ENCODE measurements at places on chromosomes 4 and X. TPM values are rescaled to one million over a fixed set of nuclear protein-coding genes. Genes with fewer than 3 reads are reported as not detected.

VSIG1 gene
- not detected for total RNA-seq

GRCh38 chr4:85498068-85498733, 23.3 kb downstream of the ARHGAP24 start:
- peak; percentile 79 for DNase-seq

DNA sequence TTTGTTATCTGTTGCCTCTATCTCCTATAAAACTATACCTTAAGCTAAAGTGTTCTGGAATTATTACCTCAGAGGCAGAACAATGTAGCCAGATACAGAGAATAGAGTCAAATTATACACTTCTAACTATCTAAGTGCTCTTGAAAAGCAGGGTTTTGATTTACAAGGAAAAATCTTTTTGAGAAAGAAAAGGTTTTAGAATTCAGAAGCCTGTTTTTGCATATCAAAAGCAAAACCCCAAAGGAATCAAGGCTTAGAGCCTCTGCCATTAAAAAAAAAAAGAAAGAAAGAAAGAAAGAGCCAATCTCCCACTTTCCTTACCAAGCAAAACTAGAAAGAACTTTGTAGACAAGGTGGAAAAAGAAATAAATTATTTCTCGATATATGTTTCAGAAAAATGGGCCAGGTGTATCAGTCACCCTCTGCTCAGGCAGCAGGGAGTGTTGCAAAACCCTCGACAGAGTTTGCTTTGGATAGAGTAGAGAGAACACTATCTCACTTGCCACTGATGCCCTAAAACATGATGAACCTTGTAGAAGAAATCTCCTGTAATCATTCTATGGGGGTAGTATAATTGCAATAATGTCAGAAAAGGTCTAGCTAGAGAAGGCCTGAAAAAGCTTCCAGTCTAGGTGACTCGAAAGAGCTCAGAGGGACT, 318.3 kb downstream of the PCDH10 start:
- no peak for DNase-seq

GRCh38 chrX:38732866-38733265, 68.4 kb upstream of the MID1IP1 start:
- no peak for DNase-seq

DNA sequence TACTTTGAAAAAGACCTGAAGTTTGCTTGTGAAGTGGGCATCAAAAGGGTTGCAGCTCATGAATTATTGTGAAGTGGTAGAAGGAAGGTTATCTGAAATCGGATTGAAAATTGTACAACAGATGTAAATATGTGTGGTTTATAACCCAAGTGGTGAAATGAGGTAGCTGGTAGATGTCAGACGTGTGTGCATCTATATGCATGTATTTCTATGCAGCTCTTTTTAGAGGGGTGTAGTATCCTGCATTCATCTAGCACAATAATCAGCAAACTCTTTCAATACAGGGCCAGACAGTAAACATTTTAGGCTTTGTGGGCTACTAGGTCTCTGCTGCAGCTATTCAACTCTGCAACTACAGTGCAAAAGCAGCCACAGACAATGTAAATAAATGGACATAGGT, 9.4 kb downstream of the ATRX start:
- DNase-seq, result no peak

- peak; percentile 55 for DNase-seq
These were observed 49.0 kb downstream of the DDX3X start for GRCh38 chrX:41382714-41383645.

ADH1B gene
- 0.43 TPM for total RNA-seq

DNA sequence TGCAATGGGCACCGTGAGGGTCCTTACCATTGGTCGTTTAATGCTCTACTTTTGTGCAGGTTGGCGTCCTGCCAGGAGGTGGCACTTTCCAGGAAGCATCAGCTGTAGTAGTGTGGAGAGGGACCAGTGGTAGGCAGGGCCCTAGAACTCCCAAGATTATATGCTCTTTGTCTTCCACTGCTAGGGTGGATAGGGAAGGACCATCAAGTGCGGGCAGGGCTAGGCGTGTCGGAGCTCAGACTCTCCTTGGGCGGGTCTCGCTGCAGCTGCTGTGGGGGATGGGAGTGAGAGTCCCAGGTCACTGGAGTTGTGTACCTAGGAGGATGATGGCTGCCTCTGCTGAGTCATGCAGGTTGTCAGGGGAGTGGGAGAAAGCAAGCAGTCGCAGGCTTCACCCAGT, 134.7 kb downstream of the KLF8 start:
- DNase-seq, result no peak

GRCh38 chr4:26218677-26219605, 101.9 kb upstream of the RBPJ start:
- no peak for DNase-seq

SOX3 gene
- total RNA-seq, result not detected

SERTM2 gene
- 1.3 TPM for total RNA-seq

DNA sequence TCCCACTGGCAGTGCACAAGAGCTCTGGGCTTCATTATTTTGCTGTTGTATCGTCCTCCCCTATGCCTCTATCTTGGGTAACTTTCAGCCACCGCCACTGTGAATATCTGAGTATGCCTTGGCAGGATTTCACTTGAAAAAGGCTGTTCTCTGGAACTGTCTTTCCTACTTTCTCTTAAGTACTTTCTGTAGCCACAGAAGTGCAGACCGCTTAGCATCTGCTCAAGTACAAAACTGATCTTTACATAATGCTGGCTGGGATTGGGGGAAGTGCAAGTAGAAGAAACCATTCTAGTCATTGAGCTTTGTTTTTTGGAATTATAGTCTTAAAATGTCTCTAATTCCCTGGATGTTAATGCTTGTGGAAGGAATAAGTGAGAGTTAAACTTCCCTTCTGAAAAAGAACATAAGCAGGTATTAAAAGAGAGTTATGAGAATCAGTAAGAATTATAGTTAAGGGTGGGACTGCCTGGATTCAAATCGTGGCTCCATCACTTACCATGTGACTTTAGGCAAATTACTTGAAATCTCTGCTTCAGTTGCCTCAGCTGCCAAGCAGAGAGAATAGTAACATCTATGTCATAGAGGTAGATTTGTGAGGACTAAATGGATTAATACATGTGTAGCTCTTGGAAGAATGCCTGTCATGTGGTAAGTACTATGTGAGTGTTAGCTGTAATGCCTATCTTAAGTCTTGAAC, 77.5 kb downstream of the MID1IP1 start:
- DNase-seq, result no peak

AMER1 gene
- 1.7 TPM for total RNA-seq

Measured in fibroblast of villous mesenchyme (primary cell).